ENCODE measurements at places on chromosomes 1 and 21.

GRCh38 chr1:156502894-156503697, 2.5 kb upstream of the MEF2D start:
- DNase-seq: no peak

GRCh38 chr1:210198840-210199239, 33.8 kb upstream of the SERTAD4 start:
- no peak for DNase-seq

GRCh38 chr21:46007492-46007868, 25.9 kb downstream of the COL6A1 start:
- DNase-seq: no peak

DNA sequence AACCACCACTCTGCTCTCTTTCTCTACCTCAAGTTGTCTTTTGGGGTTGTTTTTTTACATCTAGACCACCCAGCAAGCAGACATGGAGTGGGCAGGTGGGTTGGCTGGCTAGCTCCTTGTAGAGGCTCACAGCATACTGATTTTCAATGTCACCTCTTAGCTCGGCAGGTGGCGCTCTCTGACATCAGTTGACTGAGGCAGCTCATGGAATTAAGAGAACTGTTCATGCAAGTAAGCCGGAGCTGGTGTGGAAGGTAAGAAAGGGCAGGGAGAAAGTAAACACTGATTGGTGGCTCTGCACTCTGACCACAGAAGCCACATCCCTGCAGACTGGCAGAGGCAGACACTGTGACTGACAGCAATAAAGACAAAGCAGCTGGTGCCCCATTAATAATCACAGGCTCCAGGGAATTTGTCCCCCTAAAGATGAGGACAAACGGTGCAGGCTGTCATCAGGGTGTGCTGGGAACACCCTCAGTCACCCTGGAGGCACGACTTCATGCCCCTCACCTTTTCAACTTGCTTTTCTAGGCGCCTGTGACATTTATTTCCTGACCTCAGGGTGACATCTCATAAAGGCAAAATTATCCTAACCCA, 226.8 kb downstream of the LMX1A start:
- DNase-seq: peak; percentile 72

GRCh38 chr1:211577277-211577818, 1.6 kb downstream of the SLC30A1 start:
- no peak for DNase-seq

GRCh38 chr1:213724640-213725536, 262.9 kb upstream of the PROX1 start:
- DNase-seq: peak; percentile 29

DNA sequence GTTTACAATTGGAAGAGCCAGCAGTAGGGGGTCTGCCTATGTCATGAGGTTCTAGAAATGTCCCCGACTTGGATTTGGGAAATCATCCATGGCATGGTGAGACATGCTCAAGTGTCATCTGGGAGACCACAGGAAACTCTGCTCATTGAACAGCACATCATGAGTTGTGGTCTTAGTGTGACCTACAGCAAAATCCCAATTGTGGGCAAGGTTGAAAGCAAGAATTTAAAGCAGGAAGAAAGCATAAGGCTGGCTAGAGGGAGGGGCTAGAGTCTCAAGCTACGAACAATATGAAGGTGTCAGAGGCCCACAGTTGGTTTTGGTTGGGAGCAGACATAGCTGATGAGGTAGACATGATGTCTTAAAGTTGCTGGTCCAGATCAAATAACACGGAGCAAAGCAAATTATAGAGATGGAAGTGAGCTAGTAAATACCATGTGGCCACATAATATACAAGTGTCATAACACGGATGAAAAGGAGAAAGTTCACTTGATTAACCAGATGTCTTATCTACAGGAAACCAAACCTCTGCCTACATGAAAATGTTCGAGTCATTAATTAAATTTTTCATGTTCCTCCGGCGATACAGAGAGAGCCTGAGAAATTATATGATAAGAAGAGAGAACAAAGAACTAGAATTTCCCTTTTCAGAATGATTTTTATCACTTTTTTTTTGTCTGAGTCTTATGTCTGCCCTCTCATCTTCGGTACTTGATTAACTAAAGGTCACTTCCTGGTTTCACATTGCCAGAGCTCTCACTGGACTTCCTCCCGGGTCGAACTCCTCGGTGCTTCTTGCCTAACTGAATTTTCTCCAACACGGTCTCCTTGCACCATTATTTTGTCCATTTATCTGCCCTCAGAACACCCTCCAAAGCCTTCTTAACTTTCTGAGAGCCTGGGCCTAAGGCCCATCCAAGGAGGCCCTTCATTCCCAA, 67.5 kb upstream of the DUSP10 start:
- DNase-seq: no peak

DNA sequence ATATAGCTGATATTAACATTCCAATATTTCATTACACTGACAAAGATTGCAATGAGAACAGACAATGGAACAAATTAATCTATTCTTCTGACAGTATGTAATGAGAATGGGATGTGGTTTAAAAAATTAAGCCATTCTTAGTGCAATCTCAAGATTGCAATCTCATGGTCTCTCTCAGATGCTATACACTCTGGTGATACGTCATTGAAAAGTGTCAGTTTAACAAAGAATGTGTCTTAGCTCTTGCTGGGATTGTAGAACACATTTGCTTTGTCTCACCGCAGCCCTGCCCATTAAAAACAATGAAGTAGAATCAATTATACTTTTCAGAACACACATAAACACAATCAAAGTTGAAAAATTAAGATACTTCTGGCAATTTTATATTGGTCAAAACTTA, 55.2 kb downstream of the LRRC53 start:
- no peak for DNase-seq

- no peak for DNase-seq
Observed at GRCh38 chr1:69070660-69071373, 496.9 kb upstream of the LRRC7 start.

- DNase-seq: no peak
Observed at GRCh38 chr1:17729909-17730308, 25.2 kb upstream of the ACTL8 start.

DNA sequence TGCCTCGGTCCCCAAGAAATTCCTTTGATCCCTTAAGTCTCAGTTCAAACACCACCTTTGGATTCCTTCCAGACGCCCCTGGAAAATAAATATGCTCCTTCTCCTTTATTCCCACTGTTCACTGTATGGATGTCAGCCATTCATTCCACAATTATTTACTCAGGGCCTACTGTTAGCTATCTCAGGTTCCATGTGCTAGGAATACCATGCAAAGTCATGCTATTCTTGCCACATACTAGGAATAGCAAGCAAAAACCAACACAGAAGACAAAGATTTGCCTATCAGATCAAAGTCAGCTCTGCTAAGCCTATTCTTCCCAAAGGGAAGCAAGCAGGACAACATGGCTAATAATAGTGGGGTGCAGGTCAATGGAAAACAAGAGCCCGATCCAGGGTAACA, 29.8 kb downstream of the TTC13 start:
- no peak for DNase-seq

- DNase-seq: peak; percentile 31
Observed at GRCh38 chr1:17540255-17541001, 930 bp downstream of the ARHGEF10L start.

GRCh38 chr1:110019770-110020169, 14.7 kb upstream of the STRIP1 start:
- no peak for DNase-seq

- DNase-seq: no peak
Observed at GRCh38 chr1:17307946-17308345, at the start of gene PADI4. PADI4 (plus strand) TSS chr1:17308197; CDS start chr1:17308223, 26 bp downstream.

- DNase-seq: no peak
Observed at GRCh38 chr1:203179667-203180005, 4.0 kb upstream of the MYBPH start.

DNA sequence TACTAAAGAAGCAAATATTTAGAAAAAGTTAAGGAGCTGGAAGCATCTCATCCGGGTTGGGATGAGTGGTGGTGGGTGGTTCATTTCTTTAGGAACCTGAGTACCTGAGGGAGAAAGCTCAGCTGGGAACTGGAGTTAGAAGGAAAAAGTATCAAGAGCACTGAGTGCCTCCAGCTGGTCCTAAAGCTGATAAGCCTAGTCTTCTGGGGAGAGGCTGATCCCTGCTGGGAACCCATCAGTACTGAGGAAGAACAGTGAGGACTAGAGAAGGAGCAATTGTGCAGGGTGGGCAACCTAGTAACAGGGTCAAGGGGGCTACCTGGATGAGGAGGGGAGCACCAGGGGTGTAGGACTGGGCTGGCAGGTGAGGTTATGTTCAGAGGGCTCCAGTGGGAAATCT, 89.5 kb downstream of the RUNX1 start:
- no peak for DNase-seq

- DNase-seq: no peak
Observed at GRCh38 chr1:234186037-234186688, 187.1 kb upstream of the COA6 start.

DNA sequence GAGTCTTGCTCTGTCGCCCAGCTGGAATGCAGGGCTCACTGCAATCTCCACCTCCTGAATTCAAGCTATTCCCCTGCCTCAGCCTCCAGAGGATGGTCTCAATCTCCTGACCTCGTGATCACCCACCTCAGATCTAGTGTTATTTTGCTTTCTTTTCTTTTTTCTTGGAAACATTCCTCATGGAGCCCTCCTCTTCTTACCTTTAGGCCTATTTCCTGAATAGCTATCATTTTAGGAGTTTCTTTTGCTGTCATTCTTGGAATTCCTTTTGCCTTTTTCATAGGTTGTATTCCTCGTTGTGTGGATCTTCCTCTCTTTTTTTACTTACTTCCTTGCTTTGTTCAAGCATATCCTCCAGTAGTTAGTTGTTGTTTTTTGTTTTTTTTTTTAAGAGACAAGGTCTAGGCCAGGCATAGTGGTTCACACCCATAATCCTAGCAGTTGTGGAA, 173.8 kb downstream of the RASAL2 start:
- no peak for DNase-seq

- DNase-seq: no peak
Observed at GRCh38 chr21:40546647-40547046, 300.3 kb downstream of the DSCAM start.

DNA sequence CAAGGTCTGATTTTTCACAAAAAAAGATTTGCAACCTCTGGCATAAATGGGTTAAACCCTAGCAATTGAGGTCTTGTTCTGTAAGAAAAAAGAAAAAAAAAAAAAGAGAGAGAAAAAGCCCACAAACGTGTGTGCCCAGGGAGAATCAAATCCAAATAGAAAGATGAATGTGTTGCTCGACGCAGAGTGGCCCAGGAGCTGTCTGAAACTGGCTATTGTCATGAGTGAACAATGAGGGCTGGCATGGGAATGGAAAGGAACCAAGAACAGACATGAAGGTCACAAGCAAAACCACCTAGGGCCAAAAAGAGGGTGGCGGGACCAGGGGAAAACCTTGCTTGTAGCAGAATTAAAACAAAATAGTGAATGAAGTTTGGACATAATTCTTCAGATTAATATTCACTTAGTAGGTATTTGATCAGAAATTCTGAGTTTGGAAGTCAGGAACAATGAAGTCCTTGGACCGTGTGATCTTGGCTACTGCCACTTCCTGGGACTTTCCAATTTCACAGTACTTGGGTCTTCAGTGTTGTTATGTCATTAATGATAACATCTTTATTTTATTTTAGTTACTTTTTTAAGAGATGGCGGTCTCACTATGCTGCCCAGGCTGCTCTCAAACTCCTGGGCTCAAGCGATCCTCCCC, 3.1 kb downstream of the ENO1 start:
- no peak for DNase-seq

- DNase-seq: no peak
Observed at GRCh38 chr1:56535939-56536338, 43.4 kb downstream of the PLPP3 start.

DNA sequence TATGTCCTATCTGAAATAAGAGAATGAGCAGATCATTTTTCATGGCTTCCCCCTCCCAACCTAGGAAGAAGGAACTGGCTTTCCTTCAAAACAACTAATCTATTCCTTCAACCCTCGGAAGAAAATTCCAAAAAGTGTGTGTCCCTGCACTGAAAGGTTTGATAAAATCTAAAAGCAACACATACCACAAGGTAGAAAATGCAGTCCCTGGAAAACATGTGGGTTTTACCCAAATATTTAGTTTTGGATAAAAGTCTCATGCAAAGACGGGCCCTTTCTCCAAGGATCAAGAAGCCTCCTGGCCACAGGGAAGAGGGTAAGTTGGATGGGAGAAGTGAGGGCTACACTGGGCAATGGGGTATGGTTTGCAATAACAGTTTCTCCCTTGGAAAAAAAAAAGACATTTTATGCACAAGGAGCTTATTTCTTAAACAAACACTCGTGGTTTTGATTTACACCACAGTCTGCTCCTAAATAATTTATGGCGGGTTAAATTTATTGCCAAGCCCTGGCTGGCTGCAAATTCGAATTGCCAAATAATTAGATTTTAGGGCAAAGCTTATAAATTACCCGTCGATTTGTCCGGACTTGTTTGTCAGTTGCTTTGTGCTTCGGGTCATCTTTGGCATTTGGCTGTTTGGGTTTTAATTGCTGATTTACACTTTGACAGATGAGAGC, 28.9 kb downstream of the ERI3 start:
- DNase-seq: no peak

GRCh38 chr1:165816826-165817497, 10.5 kb upstream of the UCK2 start:
- no peak for DNase-seq

- no peak for DNase-seq
Observed at GRCh38 chr21:44420416-44421205, 34.7 kb upstream of the LRRC3 start.

GRCh38 chr1:234495231-234495990, 16.4 kb upstream of the TARBP1 start:
- no peak for DNase-seq

DNA sequence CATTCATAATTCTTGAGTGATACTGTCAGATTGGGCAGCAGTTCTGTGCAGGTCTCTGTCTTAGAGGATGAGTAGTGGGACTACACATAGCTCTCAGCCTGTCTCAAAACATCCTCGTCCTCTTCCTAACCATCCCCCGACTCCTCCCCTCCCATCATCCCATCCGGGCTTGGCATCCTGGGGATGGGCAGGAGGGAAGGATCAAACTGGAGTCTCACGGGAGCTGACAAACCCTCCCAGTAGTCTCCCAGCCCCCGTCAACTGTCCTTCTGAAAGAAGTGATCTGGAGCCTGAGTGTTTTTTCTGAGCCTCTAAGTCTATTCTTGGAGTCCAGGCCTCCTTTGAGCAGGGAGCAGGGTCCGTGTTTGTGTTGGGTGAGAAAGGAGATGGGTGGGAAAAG, 102.0 kb downstream of the PAX7 start:
- no peak for DNase-seq

DNA sequence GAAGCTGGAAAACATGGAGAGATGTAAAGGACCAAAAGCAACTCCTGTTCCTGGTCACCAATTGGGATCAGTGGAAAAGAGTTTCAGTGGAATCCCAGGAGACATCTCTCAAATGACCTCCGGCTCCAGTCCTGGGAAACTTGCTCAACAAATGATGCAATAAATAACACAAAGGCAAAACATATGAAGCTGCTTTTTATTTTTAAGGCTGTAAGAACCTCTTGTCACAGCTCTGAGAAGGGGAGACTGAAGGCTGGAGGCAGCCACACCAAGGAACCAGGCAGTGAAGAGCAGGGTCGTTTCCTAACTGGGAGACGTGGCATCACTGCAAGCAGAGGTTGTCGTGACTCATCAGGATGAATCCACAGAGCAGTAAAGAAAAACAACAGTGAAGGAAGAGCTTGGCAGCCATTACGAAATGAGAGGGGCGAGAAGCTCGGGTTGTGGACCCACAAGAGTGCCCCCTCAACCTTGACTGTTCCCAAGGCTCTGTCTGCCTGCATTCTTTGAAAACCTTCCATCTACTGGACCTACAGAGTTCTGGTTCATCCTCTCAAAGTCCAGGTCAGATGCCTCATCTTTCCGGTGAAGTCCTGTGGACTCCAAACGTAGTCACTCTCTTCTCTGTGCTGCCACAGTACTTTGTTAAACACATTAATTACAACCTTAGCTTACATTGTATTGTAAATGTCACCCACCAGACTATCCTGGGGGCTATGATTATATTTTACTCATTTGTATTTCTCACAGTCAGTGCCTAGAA, 32.1 kb downstream of the JAK1 start:
- no peak for DNase-seq
